ENCODE measurements at places on chromosomes 7 and 10.

GRCh38 chr7:141645188-141645587 lies 56.8 kb downstream of the DENND11 start:
- DNase-seq, result no peak

GRCh38 chr10:27345455-27345920 lies 104.9 kb upstream of the ACBD5 start:
- DNase-seq, result no peak

GRCh38 chr7:108292541-108292940 lies 162.4 kb upstream of the LAMB4 start:
- no peak for DNase-seq

DNA sequence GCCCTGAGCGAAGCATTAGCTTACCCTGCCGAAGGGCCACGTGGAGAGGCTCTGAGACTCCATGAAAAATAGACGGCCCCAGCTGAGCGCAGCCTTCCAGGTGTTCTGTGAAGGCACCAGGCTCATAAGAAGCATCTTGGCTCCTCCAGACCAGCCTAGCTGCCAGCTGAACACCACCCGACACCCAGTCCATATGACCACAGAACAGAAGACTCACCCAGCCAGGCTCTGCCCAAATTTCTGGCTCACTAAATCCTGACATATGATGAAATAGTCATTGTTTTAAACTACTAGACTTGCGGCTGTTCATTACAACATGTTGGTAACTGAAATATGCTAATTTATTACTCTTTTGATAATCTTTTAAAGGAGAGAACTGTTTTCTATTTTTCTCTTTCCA lies 99.5 kb upstream of the ABI1 start:
- no peak for DNase-seq

DNA sequence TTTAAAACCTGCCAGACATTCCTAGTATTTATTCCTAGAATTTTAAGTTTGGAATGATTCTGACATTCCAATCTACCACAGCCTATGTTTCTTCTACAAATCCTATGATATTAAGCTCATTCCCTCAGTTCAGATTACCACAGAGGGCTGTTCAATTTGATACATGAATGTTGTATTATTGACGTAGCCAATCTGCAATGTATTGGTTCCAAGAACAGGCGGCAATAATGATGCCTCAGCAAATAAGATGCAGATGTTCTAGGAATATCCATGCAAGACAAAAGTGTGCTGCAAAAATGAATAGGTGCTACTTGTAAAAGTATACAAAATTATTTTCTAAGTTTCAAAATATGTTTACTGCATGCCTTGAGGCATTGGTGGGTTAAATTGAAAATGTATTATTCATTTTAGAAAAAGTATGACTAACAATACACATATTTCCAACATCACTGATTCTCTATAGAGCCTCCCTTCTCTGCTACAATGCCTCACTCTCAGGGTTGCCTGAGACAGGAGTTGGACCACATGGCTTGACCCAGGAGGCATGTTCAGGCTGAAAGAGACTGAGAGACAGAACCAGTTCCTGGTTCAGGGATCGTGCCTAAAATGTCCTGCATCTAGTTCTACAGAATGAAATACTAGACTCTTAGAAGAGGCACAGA lies 94.1 kb upstream of the CREB5 start:
- no peak for DNase-seq

GRCh38 chr7:157526005-157526912 lies 189.5 kb downstream of the DNAJB6 start:
- DNase-seq, result no peak

DNA sequence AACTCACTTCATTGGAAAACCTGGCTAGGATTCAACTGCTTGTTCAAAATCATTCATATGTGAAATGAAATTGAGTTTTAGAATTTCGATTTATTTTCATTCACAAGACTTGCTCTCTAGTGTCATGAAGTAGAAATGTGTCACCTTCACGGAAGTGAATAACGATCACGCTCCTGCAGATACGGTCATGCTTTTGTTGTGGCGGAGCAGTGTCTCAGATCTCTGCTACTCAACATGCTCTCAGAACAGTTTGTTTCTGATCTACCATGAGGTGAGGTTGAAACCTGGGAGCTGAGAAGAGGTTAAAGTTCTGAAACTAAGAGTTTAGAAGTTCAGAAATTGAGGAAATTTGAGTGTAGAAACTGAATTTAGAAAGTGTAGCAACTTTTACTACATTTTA lies 13.8 kb upstream of the PITRM1 start:
- DNase-seq, result peak; percentile 35

GRCh38 chr7:133936074-133936473 lies 191.1 kb upstream of the LRGUK start:
- DNase-seq, result no peak

- DNase-seq, result no peak
Observed at GRCh38 chr7:151125846-151126481, 39.7 kb downstream of the AGAP3 start.

DNA sequence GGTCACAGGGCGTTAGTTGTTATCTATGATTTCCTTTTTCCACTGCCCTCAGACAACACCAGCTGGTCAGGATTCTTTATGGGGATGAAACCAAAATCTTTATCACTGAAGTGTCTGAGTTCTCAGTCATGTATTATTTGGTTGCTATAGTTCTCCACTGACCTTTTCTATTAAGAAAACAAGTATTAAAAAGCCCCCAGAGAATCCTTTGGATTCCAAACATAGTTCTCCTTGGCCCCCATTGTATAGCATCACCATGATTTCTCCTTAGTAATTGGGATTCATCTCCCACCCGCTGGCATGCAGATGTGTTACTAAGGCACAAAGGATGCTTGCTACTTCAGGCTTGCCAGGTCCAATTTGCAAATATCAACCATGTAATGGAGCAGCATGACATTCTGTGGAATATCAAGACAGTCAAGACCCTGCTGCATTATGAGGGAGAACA lies 94.3 kb downstream of the IQUB start:
- no peak for DNase-seq

- DNase-seq, result no peak
Observed at GRCh38 chr7:136601772-136602171, 266.7 kb upstream of the CHRM2 start.

DNA sequence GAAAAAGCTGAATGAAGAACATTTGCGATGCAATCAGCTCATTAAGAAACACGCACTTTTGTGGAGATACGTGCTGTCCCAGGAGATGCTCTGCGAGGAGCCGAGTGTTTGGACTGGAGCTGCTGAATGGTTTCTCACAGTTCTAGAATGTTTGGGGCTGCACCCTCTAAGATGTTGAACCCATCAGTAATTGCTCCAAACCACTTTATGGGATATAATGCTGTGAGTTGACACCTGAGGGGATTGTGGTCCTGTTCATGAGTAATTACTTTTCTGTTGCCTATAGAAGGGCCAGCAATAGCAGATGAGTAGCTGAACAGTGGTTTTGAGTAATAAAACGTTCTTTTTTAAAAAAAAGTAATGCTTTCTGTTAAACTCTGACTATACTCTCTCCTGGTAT lies 63.1 kb downstream of the IKZF1 start:
- DNase-seq, result no peak

- DNase-seq, result no peak
Observed at GRCh38 chr7:117041007-117041406, 87.7 kb downstream of the ST7 start.
